Activated T-cell treated with anti-CD3 and anti-CD28 coated beads for 24 hours (primary cell): ENCODE measurements at places on chromosomes 3 and 15.
A peak's percentile ranks its signal among the peaks of the same experiment; 100 is the strongest.

- no peak for DNase-seq
Observed at GRCh38 chr3:140910860-140911259, 30.8 kb upstream of the SLC25A36 start.

- DNase-seq: no peak
Observed at GRCh38 chr3:58570851-58571250, 6.3 kb downstream of the FAM107A start.

DNA sequence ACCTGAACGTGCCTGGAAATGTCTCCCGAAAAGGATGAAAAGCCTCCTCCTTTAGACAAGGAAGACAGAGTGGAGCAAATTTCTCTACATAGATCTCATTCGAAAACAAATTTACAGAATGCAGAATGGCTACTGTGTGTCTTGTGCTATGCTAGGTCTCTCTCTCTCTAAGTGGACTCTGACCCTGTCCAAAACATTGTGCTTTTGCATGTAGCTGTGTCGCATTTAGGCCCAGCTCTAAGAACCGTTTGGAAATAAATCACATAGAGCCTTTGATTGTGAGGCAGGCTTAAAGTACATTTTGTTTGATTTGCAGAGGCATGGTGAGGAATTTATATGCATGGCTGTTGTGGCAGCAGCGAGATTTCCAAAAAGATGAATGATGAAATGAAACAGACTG lies 198.0 kb downstream of the SV2B start:
- DNase-seq: no peak

- no peak for DNase-seq
Observed at GRCh38 chr15:59243622-59244021, 37.0 kb downstream of the LDHAL6B start.

- no peak for DNase-seq
Observed at GRCh38 chr3:23330568-23330967, 127.4 kb downstream of the UBE2E2 start.

- DNase-seq: no peak
Observed at GRCh38 chr15:98549003-98549402, 99.3 kb upstream of the IGF1R start.

GRCh38 chr3:191324936-191325335 lies 4.3 kb upstream of the CCDC50 start:
- DNase-seq: no peak

DNA sequence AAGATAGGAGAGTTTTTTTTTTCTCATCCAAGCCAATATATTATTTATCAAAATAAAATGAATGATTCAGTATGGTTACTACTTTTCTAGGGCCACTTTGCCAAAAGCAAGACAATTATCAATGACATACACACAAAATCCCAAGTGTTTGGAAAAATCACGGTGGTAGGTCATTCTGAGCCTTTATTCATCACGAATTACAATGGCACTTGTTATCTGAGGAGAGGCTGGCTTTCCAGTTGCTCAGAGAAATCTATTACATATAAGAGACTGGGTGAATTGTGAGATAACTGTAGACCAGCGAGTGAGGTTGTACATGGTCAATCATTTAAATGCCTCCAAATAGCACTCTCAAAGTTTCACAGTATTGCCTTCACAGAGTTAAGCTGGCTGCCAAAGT lies 20.4 kb upstream of the FGF12 start:
- DNase-seq: no peak

GRCh38 chr3:194395212-194395611 lies 3.9 kb downstream of the GP5 start:
- no peak for DNase-seq

DNA sequence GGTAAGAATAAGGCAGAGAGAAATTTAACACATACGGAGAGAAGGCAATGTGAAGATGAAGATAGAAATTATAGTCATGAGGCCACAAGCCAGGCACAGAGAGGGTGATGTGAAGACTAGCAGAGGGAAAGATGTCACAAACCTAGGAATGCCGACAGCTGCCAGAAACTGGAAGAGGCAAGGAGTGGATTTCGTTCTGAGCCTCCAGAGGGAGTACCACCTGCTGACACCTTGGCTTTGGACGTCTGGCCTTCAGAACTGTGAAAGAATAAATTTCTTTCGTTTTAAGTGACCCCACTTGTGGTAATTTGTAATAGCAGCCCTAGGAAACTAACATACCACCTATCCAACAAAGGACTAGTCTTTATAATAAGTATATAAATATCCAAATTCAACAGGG lies 5.0 kb upstream of the SGO1 start:
- no peak for DNase-seq

DNA sequence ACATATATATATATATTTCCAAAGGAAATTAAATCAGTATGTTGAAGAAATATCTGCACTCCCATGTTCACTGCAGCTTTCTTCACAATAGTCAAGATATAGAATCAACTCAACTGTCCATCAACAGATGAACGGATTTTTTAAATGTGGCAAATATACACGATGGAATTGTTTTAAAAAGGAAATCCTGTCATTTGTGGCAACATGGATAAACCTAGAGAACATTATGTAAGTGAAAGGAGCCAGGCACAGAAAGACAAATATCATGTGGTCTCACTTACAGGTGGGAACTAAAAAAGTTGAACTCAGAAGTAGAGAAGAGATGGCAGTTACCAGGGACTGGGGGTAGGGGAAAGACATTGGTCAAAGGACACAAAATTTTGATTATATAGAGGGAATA lies 253.7 kb downstream of the ULK4 start:
- no peak for DNase-seq

DNA sequence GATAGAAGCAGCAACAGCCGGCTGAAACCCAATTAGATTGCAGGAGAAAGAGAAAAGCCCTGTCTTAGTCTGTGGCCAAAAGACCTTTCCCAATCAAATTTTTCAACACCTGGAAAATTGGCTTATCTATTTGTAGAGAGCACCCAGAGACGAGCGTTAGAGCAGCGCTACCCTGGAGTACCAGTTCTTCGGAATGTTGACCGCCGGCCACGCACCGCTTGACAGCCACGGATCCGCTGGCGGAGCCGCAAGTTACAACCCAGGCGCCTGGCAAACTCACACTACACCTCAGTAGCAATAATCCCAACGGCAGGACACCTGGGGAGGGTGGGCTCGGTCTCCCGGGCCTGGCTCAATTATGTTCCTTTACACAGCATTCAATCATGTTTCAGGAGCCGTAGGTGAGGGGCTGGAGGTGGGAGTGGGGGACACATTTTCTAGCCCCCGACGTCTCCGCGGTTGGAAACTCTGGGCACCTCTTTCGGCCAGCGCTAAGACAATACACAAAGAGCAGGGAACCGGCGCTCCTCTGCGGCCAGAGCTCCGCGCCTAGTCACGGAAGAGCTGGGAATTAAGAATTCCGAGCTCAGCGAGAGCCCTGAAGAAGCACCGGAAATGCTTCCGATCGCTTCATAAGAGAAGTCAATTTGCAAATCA lies 1.2 kb downstream of the MB21D2 start:
- DNase-seq: no peak

GRCh38 chr3:117515309-117515708 lies 805.7 kb downstream of the TUSC7 start:
- DNase-seq: no peak

DNA sequence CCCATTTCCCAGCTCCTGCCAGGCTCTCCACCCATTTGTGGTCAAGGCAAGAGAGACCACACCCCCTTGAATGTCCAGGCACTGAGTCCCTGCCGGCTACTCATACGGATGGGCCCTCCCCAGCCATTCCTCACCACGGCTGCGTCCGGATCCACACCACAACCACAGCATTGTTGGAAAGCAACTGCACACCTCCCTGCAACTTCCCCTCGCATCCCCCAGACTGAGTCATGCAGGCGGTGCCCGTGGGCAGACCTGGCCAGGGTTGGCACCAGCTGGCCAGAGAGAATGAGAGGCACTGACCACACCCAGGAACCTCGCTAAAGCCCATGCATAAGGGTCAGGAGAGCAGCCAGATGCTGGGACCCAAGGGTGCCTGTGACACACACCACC lies 30.5 kb downstream of the LOXL1 start:
- no peak for DNase-seq

GRCh38 chr15:63606308-63606707 lies 9.1 kb downstream of the FBXL22 start:
- no peak for DNase-seq

DNA sequence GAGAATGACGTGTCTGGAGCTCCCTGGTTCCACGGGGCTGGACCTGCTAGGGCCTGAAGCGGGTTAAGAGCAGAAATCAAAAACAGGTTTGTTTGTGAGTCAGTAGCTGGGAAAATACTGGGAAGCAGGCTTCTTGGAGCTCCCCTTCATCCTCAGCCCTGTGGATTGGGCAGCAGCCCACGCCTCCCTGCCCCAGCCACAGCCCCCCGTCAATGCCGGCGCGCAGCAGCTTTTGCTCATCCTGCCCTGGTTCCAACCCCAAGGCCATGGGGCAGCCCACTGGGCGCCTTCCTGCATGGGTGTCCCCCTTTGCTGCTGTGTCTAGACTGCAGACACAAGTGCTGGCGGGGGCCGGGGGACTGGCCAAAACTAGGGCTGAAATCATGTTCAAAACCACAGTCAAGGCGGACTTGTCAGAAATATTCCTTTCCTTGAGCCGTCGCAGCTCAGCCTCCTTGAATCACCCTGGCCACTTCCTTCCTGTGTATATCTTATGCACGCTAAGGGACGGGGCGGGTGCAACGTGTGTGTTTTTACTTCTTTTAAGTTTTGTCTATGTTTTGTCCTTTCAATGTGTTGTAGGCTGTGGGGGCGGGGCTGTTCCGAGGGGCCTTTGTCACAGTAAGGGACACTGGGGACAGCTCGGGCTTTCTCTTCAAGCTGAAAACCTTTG lies 108.1 kb downstream of the KLF13 start:
- DNase-seq: peak; percentile 78

- no peak for DNase-seq
Observed at GRCh38 chr3:65391068-65391467, 647.6 kb downstream of the MAGI1 start.

DNA sequence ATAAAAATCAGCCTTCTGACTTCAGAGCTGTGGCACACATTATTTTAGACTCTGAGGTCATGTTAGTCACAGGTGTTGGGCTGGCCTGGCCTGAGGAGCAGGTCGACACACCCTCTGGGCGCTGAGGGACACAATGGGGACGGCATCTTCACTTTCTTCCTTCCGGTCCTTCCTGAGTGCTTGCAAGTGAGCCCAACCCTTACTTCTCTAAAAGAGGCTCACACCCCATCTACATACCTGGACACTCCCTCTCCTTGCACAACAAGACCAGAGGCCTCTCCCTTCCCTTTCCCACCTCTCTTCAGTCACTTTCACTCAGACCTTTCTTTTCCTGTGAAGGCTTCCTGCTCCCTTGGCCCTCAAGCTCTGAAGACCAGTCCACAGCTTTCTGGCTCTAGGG lies 85.4 kb downstream of the XXYLT1 start:
- DNase-seq: no peak

DNA sequence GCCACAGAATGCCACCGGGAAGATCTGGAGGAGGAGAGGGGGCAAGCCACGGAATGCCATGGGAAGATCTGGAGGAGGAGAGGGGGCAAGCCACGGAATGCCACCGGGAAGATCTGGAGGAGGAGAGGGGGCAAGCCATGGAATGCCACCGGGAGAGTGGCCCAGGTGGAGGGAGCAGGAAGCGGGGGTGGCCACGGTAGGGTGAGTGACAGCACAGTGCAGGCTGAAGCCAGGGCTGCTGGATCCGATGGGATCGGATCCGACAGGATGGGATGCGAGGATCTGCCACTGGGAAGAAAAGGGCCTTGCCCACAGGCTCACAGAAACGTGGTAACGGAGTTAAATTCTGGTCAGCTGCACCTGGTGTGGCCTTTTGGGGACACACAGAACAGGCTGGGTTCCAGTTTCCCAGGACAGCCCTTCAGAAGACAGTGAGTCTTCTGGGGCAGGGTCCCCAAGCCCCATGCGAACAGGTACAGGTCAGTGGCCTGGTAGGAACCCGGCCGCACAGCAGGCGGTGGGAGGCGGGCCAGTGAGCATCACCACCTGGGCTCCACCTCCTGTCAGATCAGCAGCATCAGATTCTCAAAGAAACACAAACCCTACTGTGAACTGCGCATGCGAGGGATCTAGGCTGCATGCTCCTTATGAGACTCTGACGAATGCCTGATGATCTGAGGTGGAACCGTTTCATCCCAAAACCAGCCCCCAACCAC lies 58.8 kb downstream of the XXYLT1 start:
- DNase-seq: no peak

GRCh38 chr15:53072077-53072476 lies 281.9 kb upstream of the ONECUT1 start:
- no peak for DNase-seq

DNA sequence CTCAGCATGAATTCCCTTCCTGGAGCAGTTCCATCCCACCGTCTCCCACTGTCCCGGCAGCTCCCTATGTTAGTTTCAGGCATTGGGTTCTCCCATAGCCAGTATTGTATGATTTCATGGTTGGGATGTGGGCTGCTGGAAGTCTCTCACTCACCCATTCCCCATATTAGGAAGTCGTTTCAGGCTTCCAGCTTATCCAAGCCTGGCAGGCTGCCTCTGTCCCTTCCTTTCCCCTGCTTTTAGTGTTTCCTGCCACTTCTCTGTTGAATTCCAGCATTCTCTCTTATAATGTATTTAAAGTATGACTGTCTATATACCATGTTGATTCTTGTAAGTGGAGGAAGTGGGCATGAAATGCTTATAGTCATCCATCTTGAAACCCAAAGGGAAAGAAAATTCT lies 309.7 kb upstream of the RBMS3 start:
- no peak for DNase-seq

GRCh38 chr3:112744825-112745566 lies 101.7 kb downstream of the CD200R1L start:
- DNase-seq: no peak
